Central memory CD4-positive, alpha-beta T cell (primary cell): ENCODE measurements at places on chromosomes 12 and 14.

DNA sequence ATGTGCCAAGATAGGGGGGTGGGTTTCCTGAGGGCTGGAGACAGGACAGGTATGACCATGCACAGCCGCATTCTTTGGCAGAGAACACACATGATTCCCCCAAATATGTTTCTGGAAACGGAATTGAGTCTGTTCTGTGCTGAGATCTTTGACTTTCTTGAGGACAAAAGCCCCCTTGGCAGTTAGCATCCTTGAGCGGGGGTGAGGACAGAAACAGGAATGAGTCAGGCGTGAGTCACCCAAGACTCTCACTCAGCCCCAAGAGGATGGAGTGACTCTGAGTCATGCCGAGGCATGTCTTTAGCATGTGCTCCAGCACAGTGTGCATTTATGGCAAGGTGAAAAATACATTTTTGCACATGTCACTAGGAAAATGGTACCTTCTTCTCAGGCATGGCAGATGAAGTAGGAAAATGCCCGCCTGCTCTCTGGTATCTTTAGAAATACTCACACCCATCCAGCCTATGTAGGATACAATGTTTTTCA lies 52.1 kb downstream of the DAD1 start:
- peak; percentile 68 for DNase-seq

DNA sequence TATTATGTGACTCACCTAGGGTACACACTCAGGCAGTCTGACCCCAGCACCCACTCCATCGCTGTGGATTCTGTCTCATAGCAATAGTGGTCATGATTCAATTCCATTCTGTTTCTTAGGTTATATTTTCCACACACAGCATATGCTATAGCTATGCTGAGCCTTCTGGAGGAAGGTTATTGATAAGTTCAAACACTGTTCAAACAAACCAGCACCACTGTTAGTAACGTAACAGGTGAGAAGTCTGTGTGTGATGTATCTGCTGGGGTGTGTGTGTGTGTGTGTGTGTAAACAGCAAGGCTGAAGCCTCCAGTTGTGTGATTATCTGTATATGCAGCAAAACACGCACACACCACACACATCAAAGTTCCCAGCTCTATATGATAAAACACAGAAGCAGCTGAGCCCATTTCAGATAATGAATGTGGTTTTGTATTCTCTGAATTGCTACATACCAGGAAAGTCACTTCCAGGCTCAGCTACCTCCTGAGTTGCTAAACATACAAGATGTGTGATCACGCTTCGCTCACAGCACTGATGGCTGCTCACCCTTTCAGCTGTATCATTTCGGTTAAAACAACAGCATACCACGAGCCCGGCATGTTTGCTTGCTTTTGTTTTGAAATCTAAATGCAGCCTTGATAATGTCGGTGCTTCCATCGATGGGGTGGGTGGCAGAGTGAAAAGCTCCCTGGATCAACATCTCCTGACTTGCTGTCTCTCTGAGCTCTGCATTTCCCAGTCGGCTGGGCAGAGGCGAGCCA lies 6.8 kb upstream of the SYNE3 start:
- DNase-seq = no peak

DNA sequence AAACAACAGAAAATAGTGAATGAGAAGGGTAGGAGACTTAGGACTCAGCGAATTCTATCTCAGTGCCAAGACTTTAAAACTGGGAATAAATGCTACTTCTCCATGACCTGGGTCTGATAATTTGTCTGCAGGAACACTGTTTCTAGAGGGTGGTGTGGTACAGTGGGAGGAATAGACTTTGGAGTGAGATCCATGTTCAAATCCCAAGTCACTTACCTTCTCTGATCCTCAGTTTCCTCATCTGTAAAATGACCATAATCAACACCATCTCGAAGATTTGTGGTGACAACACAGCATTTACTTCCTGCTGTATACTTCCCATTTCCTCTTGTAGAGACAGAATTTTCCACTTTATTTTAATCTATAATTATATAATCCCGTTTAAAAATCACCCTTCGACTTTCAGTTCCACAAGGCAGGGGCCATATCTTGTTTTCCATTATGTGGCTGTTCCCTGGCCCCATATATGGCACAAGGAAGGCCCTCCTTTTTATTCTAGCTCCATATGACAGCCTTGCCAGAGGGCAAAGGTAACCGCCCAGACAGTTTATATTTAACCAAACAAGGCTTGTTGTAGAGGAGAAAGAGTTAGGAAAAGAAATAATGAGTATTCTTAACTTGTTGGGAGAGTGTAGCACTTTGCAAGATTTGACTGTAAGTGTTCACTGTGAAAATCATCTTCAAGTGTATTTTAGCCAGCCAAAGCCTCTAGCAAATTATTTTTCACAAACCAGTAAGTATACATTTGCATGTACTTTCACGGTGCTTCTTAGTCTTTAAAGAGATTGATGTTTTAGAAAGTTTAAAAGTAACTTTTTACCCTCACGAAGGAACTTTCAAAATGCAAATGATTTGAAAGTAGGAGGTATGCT lies 243.1 kb downstream of the AKAP6 start:
- no peak for DNase-seq

DNA sequence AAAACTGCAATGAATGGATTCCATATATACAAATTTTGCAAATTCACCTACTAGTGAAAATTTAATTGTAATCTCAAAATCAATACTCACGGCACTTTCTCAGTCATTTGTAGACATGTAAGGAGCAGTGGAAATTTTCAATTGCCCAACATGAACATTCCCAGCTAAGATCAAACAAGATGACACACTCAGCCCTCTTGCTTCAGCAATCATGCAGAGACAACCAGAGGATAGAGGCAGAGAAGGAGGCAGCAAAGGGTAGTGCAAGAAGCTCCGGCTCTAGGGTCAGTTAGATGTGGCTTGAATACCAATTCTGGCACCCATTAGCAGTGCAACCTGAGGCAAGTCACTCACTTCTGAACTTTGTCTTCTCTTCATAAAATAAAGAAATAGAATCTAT lies 91.5 kb upstream of the SLC35F4 start:
- no peak for DNase-seq

DNA sequence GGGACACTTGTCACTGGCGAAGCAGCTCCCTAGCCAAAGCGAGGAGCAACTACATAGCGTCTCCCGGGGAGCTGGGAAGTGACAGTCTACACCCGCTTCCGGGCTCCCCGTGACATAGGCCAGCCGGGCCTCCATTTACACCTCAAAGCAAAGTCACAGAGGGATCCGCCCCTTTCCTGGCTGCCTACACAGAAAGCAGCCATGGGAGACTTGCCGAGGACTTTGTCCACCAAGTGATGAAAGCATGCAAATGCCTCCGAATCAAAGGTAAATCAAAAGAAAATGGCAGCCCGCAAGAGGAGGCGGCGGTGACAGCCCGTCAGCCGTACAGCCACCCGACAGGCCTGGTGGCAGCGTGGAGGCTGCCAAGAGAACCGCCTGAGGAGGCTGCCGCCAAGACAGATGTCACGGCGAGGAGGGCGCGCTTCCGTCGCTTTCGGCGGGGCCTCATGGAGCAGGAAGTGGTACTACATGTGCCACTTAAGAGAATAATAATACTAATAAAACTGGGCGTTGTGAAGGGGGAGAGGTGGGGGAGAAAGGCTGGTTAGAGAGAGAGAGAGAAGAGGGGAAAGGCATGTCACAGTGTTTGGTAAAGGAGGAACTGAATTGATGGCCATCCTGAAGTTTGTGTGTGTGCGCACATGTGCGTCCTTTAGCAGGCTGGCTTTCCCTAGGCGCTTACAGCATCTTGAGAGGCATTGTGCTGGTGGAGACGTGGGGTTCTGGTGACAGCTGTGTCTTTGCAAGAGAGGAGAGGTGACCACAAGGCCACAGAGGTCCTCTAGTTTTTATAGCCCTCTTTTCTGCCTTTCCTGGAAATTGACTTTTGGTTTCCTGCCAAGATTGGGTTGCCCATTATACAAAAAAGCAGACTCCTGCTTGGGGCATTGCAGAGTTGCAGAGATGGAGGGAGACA lies 661.7 kb downstream of the VRK1 start:
- DNase-seq = peak; percentile 87

DNA sequence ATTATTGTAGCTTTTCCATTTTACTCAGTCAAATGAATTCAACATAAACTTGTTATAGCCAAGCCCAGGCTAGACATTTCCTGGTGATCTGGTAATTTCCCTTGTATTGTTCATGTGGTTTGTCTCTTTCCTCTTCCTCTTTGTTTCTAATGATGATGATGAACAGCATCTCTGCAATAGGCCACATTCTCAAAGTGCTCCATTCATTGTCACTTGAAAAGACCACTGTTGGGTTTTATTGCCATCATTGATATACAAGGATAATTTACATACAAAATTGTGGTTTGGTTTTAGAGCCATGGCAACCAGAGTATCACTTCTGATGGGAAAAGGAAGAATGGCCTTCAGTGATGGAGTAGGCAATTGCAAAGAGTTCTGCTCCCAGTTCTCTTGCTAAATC lies 379.3 kb downstream of the RGS6 start:
- no peak for DNase-seq

- no peak for DNase-seq
Measured at GRCh38 chr14:83290447-83290846, 1756.8 kb upstream of the SEL1L start.

DNA sequence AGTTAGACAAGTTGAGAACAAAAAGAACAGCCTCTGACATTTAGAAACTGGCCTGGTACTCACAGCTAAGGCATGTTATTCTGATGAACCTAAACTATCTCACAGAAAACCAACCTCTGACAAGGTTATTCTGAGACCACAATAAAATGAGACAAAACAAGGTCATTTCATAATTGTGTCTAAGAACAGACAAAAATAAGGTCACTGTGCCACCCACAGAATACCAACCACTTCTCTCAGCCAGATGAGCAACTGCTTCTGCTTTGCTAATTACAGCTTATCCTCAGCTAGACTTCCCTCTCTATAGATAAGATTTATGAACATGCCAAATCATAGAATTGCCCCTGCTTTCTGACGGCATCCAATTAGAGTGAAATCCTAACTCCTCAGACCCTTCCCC lies 52.2 kb upstream of the CRACR2A start:
- DNase-seq = no peak

DNA sequence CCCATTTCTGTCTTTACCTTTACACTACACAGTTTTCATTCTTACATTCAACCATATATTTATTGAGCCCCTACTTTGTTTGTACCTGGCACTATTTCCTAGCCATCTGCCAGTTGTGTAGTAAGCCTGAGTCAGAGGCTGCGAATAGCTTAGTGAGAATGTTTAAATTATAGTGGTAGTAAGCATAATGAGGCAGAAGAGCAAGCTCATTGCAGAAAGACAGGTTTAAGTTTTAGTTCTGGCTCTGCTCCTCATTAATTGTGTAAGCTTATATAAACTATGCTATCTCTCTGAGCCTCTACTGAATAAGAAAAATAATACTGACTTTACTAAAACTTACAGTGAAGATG lies 123.5 kb downstream of the NAV3 start:
- DNase-seq = no peak

DNA sequence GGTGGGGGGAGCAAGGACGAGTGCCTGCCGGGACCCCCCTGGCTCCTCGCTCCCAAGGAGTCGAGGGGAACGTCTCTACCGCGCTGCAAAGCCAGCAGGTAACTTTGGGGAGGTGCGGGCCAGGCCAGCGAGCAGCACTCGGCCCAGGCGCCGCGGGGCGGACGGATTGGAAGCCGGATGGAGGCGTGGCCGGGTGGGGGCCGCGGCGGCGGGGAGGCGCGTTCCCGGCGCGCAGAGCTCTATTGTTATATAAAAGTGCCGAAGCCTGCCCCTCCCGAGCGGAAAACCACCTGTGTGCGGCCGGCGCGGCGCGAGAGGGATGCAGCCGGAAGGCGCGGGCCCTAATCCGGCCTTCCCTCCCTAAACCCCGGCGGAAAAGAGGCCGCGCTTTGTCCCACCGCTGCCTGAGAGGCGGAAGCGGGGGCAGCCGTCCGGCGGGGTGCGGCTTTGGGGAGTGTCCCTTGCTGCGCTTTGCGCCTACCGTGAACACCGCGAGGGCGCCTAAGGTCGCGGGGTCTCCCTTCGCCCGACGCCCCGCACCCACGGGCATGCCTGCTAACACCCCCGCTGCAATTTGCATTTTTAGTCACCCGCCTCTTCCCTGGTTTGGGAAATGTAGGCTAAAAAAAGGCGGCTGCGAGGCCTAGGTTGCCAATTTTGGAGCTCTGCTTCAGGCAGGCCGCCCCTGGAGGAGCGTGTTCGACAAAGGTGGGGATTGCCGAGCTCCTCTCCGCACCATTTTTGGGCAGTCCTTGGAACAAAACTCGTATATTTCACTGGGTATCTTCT lies 1.7 kb upstream of the DUSP6 start:
- DNase-seq = peak; percentile 69

GRCh38 chr14:95134304-95134933 lies 22.9 kb downstream of the DICER1 start:
- no peak for DNase-seq

DNA sequence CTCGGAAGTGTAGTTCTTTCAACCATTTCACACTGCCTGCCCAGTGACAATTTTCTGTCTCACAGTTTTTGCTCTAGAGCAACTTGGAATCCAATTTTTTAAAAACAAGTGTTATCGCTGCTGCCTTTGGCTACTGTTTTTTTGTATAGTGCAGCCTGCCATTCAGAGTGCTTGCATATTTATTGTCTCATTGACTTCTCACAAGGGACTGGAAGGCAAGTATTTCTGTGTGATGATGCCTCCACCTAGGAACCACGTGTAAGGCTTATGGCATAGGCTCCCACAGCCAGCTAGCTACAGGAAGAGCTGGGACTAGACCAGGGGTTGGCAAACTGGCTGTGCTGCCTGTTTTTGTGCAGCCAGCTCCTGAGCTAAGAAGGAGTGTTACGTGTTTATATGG lies 903 bp downstream of the PARPBP start:
- no peak for DNase-seq

- peak; percentile 46 for DNase-seq
Measured at GRCh38 chr12:6774499-6775062, 2.3 kb downstream of the LAG3 start.

- DNase-seq = no peak
Measured at GRCh38 chr12:94940771-94941170, 62.7 kb downstream of the NDUFA12 start.

GRCh38 chr12:62578726-62579125 lies 112.1 kb downstream of the MON2 start:
- DNase-seq = no peak

DNA sequence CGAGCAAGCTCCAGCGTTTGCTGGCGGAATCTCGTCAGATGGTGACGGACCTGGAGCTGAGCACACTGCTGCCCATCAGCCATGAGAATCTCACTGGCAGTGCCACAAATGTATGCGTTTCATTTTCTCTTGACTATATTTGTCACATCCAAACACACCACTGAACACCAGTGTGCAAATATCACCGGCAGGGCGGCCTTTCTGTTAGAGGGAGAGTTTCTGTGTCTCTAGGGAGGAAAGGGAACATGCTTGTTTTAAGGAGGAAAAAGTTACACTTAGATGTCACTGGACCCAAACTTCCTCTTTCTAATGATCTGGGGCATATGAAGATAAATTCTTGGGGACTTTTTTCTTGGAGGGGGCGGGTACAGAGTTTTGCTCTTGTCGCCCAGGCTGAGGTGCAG lies 21.9 kb upstream of the HIP1R start:
- DNase-seq = no peak

DNA sequence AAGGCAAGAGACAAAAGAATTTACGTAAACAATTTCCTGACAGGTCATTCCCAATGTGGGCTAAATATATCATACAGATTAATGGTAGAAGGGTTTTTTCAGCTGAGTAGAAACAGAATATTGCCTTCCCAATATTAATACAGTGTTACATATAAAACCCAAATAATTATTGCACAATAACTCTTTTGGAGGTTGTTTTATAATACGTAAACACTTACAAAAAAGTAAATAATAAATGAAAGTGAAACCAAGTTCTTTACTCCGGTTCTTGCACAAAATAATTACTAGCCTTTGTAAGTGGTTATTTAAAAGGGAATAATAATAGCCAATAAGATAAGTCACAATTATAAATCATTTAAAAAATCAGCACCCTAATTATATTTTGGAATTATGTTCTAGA lies 118.6 kb upstream of the SSTR1 start:
- DNase-seq = peak; percentile 17
